ENCODE measurements at places on chromosomes 13 and 19.

- no peak for DNase-seq
These were observed 85.0 kb downstream of the ZC3H13 start for GRCh38 chr13:45967589-45967988.

- no peak for DNase-seq
These were observed 1261.3 kb upstream of the SPRY2 start for GRCh38 chr13:81602241-81602640.

DNA sequence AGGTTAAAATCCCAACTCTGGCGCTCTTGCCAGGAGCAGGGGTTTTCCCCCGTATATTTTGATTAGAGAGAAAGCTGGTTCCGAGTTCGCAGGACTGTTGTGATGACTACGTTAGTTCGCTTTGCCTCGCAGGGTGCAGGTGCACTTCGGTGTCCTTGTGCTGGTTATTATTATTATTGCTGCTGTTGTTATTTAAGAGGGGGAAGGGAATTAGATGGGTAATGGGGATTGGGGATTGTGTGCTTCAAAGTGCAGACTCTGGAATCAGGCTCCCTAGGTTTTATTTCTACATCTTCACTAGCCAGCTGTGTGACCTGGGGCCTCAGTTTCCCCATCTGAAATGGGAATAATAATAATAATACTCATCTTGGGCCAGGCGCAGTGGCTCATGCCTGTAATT, 15.2 kb downstream of the ACP7 start:
- DNase-seq = no peak

DNA sequence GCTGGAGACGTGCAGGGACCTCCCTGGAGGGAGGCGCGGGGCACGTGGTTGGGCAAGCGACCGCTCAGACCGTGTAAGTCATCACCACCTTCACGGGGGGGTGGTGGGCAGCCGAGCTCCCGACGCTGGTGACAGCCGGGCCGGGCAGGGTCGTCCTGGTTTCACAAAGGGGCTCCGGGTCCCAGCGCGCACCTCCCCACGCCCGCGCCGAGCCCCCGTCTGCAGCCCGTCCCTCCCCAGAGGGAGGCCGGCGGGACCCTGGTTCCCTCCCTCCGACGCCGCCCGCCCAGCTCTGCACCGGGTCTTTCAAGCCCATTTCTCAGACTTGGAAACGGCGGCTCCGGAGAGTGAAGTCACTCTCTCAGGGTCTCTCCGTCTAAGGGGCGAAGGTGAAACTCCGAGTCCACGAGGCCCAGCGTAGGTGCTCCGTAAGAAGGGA, 729 bp upstream of the ARID3A start:
- DNase-seq = no peak

GRCh38 chr19:14769201-14769600, 9.2 kb downstream of the ADGRE2 start:
- DNase-seq = no peak

DNA sequence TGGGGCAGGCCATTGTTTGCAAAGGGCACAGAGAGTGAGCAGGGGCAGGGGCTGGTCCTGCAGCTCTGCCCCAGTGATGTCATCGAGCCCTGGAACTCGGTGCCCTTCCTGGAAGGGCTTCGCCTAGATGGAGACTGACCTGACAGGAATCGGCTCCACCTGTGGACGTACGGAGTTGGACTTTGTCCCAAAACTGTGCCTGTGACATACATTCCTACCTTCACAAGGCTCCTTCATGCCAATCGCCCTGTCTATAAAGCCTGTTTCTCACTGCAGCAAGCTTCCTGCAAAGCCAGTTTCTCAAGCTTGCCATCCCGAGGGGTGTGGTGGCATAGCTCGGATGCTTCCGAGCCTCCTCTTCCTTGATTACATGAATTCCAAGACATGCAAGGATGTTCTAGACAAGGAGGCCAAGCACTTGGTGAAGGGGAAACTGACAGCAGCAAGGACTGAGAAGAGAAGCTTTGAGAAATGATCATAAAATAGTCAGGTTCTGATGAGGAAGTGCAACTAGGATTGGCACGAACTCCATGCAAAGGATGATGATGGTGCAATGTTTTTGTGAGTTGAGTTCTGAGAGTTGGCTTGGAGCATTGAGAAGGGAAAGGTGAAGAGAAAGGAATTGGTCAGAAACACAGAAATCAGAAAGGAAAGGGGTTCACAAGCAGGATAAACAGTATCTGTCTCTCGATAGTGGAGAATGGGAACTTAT, 73.6 kb upstream of the STK24 start:
- DNase-seq = no peak

- no peak for DNase-seq
These were observed 27.7 kb upstream of the MBNL2 start for GRCh38 chr13:97194479-97194878.

- DNase-seq = no peak
These were observed 652.0 kb downstream of the LIG4 start for GRCh38 chr13:107563099-107563925.

DNA sequence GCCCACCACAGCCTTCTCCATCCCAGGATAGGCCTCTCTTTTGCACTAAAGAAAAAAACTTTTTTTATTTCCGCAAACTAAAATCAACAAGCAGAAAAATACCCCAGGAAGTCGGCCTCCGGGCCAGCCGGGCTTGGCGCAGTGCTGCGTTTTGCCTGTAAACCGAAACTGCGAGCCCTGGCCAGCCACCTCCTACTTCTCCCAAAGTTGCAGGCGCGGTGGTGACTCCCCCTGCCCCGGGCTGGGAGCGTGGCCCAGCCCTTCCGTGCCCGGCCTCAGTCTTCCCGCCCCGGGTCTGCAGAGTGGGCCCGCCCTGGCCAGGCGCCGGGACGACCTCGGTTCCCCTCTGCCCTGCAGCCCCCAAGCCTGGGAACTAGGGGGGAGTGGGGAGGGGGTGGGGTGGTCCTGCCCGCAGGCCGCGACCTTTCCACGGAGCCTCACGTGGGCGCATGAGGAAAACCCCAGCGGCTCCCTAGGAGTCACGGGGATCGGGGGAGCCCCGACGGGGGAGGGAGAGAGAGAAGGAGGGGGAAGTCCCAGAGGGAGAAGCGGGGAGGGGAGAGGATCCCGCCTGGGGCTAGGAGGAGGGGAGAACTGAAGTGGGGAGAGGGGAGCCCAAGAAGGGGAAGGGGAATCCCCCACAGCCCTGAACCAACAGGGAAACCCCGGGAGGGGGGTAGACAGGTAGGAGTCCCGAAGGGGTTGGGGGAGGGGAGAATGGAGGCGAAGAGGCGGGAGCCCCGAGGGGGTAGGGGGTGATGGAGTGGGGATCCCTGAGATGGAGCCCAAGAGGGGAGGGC, 3.0 kb downstream of the GADD45B start:
- DNase-seq = no peak

DNA sequence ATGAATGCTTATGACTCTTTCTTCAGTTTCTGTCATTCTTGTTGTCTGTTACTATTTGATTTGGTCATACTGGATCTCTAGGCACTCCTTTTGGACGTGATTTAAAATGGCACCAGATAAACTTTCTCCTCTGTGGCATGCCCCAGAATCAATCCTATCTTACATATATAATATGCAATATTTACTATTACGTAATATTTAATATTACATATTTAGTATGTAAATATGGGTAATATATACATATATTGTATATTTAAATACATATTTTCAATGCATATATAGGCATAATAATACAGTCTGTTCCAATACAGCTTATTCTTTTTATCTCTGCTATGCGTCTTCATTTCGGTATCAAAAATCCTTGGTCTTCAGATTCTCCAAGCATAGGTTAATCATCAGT, 104.4 kb upstream of the PRR20A start:
- no peak for DNase-seq

GRCh38 chr13:111958612-111959395, 108.1 kb upstream of the SOX1 start:
- no peak for DNase-seq

DNA sequence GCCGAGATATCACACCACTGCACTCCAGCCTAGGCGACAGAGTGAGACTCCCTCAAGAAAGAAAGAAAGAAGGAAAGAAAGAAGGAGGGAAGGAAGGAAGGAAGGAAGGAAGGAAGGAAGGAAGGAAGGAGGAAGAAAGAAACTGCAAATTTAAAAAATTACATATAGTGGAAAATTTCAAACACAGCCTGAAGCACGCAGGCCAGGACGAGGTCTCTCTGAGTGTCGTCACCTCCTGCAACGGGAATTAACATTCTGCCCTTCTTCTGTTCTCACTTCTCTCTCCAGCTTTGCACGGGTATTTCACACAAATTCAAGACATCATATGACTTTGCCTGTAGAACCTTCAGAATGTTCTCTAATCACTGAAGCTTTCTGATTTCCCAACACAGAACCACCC, 108.2 kb downstream of the GNG7 start:
- DNase-seq = no peak

DNA sequence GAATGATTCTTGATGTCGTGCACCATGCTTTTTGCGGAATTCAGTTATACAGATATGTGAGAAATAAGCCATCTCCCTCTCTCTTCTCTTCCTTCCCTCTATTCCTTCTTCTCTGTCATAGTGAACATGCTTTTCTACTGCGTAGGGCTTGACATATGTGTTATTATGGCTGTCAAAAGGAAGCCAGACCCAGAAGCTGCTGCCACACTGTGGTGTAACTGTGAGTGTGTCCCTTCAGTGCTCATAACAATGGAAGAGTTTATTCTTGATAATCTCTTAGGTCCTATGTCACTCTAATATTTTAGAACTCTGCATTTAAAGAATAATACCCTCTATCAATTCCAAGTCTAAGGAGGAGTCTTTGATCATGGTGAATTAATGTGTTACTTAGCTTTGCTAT, 208.9 kb upstream of the TMTC4 start:
- no peak for DNase-seq

GRCh38 chr13:112251930-112252585, 124.1 kb upstream of the SPACA7 start:
- DNase-seq = no peak

DNA sequence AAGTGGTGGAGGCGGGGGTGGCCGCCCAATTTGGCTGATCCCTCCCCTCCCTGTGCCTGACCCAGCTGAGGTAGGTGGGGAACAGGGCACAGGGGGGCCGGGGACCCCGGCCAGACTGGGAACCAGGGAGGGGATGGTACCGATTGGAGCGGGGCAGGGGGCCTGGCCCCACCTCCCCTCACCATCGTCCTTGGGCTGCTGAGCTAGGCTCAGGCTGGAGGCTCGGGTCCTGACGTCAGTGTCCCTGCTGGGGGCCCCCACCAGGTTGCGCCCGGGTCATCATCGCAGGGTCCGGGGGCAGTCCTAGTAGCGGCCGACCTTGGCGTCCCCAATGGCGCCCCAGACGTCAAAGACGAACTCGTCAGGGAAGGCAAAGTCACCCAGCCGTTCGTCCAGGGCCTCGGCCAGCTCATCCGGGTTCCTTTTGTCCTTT, 3.0 kb upstream of the PTGER1 start:
- DNase-seq = no peak

DNA sequence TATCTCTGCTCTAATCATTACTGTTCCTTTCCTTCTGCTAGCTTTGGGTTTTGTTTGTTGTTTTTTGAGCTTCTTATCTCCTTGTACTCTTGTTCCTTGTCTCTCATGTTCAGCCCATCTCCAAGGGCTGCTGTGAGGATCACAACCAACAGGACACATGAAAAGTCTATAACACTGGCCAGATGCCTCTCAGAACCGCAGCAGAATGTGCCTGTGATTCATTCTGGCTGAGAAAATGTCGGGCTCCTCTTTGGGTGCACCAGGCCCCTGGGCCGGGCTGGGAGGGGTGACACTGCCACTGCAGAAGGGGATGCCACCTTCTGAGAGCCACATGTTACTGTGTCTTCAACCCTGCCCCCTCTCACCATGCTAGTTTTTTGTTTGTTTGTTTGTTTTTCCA, 48.0 kb downstream of the GGACT start:
- no peak for DNase-seq

- no peak for DNase-seq
These were observed 7.4 kb upstream of the IL17D start for GRCh38 chr13:20696073-20696472.

DNA sequence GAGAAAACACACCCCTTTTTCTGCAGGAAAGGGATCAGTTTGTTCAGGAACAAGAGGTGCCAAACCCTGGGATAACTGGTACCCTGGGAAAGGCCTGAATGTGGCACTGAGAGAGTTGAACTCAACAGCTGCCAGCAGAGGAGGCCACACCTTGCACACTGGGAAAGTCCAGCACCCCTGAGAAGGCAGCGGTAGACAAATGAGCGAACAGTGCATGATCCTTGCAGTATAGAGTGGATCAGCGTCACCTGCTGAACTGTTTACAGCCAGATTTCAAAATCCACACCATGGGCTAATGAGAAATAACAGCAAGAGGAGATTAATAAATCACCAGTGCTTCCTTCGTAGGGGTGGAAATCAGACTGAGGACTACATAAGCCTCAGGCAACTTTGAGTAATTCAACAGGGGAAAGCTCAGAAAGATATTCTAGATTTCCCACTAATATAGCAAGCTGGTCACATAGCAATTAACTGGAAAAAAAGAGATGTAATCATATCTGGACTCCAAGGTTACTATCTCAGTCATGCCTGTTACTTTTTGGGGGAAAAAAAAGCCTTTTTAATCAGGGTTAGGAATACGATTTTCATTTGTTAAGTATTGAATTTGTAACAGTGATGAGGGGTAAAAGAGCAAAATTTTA, 52.0 kb downstream of the DCT start:
- no peak for DNase-seq

DNA sequence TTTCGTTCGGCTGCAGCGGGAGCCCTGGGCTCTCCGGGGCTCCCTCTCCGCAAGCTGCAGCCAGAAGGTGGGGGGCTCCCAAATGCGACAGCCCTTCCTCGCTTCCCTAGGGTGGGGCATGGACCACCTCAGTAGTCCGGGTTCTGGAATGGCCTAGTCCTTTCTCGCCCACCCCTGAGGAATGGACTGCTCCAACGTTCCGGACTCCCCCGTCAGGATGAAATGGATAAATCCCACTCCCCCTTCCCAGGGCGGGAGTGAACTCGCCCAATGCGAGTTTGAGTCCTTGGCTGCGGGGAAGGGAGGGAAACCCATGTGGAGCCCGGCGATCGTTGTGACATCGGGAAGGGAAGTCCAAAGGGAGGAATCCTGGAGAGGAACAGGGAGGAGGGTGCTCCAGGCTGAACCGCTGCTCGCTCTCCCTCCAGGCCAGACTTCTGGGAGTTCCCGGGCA, 5.5 kb downstream of the HRC start:
- DNase-seq = peak; percentile 62

DNA sequence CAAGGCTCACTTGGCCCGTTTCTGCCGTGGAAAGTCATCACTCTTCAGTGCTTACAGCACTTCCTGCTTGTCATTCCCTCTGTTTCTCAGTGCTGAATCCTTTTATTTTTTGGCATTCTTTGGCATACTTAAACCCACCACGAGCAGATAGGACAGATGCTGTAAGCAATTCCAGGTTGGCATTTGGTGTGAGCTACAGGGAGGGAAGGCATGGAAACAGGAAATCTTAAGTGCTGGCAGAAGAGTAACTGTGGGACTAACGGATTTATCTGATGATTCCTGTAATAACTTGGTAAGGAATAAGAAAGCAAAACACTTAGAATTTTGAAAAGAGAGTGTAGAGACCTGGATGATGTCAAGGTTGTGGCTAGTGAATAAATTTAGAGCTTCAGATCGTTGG, 273.4 kb downstream of the GPC6 start:
- DNase-seq = no peak

Measured in NCI-H1048 (cell line).